ENCODE measurements at places on chromosomes 4 and X.

- no peak for DNase-seq
These were observed 81.8 kb upstream of the MAGEA4 start for GRCh38 chrX:151830911-151831310.

GRCh38 chr4:91488946-91489345, 814.8 kb upstream of the GRID2 start:
- no peak for DNase-seq

DNA sequence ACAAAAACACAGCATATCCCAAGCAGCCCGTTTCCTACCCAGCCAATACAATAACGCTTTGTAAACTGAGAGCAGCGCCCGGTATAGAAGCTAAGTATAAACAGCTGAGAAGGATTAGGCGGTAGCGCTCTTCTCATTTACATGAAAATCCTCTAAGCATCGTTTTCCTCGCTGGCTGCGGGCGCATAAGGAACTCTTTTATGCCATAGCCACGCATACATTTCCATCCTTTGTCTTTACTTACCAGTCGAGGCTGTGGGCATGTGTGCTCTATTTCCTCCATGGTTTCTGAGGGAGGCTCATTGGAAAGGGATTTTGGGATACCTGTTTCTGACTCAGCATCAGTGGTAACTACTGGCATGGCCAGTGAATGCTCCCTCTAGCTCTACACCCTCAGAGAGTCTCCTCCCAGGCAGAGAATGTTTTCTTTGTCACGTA, 383 bp downstream of the PCYT1B start:
- no peak for DNase-seq

DNA sequence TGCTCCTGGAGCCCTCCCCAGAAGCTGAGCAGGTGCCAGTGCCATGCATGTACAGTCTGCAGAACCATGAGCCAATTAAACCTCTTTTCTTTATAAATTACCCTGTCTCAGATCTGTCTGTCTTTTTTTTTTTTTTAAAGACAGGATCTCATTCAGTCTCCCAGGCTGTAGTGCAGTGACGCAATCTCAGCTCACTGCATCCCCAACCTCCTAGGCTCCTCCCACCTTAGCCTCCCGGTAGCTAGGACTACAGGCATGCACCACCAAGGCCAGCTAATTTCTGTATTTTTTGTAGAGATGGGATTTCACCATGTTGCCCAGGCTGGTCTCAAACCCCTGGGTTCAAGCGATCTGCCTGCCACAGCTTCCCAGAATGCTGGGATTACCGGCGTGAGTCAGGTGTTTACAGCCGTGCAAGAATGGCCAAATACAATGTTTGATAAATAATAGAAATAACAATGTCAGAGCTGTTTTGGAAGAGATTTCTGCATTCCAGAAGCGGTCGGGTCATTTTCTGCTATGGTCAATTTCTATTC, 68.8 kb downstream of the SLC2A9 start:
- DNase-seq, result no peak

GRCh38 chr4:14644580-14645282, 357.6 kb upstream of the CPEB2 start:
- no peak for DNase-seq

Measured in stimulated activated CD4-positive, alpha-beta T cell treated with anti-CD3 and anti-CD28 coated beads, Interleukin-15, amount 100 ng/mL, for 48 hours (primary cell).